Caco-2 (cell line): ENCODE measurements at places on chromosomes 12 and 14. TPM values are rescaled to one million over a fixed set of nuclear protein-coding genes. Genes with fewer than 3 reads are reported as not detected.

Gene ABCC9
- 123 and 130 TPM in 2 replicates for total RNA-seq

- H3K4me1 ChIP-seq, result no peaks in the 10 kb centered on the region
- H3K27ac ChIP-seq, result no peak overlapping the region
- H3K4me3 ChIP-seq, result no peak overlapping the region
- H3K27me3 ChIP-seq, result no peaks in the 10 kb centered on the region
- no peak for DNase-seq
Measured at GRCh38 chr14:82432301-82433105, 898.9 kb upstream of the SEL1L start.

DNA sequence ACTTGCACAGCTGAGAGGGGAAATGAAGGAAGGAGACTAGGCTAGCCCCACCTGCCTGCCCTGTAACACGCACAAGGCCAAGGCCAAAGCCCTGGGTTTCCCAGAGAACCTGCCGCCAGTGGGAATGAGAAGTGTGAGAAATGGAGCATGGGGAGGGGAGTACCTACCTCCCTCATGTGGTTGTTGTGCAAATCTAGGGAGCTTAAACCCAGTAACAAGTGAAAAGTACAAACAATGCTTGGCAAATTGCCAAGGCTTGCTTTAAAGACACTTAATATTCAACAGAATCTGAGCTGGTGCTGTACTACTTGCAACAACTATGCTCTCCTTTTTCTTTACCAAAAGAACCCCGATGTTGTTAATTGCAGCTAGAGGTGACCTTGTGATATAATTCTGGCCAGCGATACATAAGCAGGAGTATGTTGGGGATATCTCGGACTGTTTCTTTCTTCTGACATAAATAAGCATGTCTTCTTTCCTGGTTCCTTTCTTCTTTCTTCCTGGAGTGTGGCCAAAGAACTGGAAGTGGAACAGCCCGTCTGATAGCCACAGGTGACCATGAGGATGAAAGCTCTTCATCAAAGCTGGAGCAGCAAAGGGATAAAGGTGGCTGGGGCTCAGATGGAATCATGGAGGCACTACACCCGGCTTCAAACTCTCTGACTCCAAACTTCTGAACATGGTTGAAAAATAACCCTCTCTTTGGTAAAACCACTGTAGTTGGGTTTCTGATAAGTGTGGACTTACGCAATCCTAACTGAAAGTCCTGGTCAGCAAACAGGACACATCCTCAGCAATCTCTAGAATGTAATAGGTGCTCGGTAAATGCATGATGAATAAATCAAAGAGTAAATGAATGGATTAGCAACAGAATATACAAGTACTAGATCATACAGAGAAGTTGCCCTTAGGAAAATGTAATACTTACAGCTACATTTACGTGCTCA is 207.9 kb downstream of the NUAK1 start:
- H3K4me1 ChIP-seq, result no peaks in the 10 kb centered on the region
- no peak for DNase-seq
- H3K27me3 ChIP-seq, result no peaks in the 10 kb centered on the region

GRCh38 chr12:10554756-10555481 is 49.2 kb downstream of the EIF2S3B start:
- no peak overlapping the region for H3K4me3 ChIP-seq
- no peaks in the 10 kb centered on the region for H3K36me3 ChIP-seq
- no peaks in the 10 kb centered on the region for H3K27me3 ChIP-seq
- H3K27ac ChIP-seq, result no peak overlapping the region
- no peaks in the 10 kb centered on the region for H3K4me1 ChIP-seq

GRCh38 chr14:99451234-99451633 is 29.4 kb downstream of the SETD3 start:
- H3K4me3 ChIP-seq, result no peak overlapping the region
- H3K27ac ChIP-seq, result no peak overlapping the region
- H3K36me3 ChIP-seq, result no peaks in the 10 kb centered on the region
- H3K27me3 ChIP-seq, result no peaks in the 10 kb centered on the region
- DNase-seq, result no peak

DNA sequence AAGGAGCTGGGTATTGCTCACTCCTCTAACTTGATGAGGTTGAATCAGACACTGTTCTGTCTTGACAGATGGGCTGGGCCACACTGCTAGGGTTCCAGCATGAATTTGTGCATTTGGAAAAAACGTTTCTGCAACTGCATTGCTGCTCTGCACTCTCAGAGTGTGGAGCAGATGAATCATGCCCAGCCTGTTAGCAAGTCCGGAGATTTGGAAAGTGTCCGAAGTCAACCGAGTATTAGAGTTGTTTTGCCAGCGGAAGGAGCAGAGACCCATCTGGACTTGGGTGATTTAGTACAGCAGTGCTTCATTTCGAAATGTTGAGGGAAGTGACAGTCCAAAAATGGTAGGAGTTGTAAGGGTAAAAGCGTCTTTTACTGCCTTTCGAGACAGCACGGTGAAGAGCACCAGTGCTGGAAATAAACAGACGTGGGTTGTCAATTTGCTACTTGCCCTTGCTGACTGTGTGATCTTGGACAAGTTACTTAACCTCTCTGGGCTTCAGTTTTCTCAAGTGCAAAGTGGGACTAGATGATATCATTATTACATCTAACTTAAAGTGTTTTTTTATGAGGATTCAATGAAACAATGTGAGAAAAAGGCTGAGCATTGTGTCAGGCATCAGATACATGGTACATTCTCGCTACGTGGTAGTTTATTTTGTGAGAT is 139.5 kb downstream of the CHST11 start:
- no peak overlapping the region for H3K27ac ChIP-seq
- H3K36me3 ChIP-seq, result no peaks in the 10 kb centered on the region
- no peaks in the 10 kb centered on the region for H3K27me3 ChIP-seq
- DNase-seq, result no peak
- H3K4me1 ChIP-seq, result no peaks in the 10 kb centered on the region

DNA sequence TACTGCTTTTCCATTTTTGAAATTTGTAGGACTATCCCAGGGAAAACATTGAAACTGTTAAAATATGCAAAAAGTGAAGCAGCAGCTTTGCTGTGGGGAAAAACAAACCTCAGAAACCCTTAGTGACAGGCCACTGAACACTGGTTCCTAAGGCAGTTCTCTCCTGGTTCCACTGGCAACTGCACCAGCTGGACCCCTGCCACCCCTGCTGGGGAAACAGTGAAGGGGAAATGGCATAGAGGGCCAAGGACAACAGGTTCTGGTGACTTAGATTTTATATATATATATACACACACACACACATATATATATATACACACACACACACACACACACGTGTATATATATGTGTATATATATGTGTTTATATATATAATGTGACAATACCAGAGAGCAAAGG is 16.2 kb upstream of the KRT7 start:
- no peak overlapping the region for H3K4me3 ChIP-seq
- H3K27me3 ChIP-seq, result no peaks in the 10 kb centered on the region
- DNase-seq, result no peak
- peaks cover 48% of the 10 kb centered on the region for H3K4me1 ChIP-seq

DNA sequence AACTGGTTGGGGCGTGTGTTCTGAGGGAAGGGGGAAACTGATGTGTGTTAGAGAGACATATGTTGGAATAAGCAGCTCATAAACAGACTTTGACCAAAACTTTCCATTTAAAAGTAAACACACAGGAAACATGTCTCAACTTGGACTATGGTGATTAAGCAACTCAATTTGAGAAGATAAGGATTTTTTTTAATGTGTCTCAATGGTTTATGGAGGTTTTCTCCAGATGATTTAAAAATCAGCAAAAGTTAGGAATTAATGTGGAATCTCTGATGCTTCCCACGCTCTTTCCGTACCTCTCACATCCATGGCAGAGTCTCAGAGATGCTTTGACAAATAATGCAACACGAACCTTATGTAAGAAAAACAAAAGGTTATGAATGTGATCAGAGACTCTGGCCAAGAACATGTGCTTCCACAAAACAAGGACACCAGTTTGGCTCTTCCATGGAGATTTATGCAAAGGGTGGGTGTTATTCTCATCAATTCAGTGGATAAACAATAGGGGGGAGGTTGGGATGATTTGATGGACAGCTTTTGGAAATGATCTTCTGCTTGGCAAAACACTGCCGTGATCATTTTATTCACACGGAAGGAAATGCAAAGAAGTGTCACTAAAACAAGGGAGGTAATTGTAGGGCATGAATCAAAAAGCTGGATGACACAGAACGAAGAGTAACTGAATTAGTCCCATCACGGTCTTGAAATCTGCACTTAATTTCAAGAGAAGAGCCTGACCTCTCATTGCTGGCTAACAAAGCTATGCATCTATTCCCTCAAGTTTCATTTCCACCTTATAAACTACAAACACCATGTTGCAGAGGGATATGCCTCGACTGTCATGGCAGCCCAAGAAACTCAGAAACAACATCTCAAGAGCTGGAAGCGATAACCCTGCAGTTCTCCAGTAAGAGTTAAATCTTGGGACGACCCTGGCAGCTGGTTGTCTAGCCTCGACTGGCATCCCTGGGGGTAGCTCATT is 76.5 kb downstream of the FOXN3 start:
- H3K27me3 ChIP-seq, result no peaks in the 10 kb centered on the region
- peak overlapping the region; percentile 82 for H3K27ac ChIP-seq
- no peaks in the 10 kb centered on the region for H3K36me3 ChIP-seq
- DNase-seq, result peak; percentile 44

Gene TMEM233
- total RNA-seq, result not detected in 2 replicates

GRCh38 chr12:109393437-109394345 is 46.0 kb downstream of the MYO1H start:
- H3K36me3 ChIP-seq, result no peaks in the 10 kb centered on the region
- 0 out of 2 replicates have a peak, but pooled peaks cover 5% of the 10 kb centered on the region for H3K4me1 ChIP-seq
- no peak for DNase-seq
- H3K27me3 ChIP-seq, result no peaks in the 10 kb centered on the region
- H3K27ac ChIP-seq, result no peak overlapping the region

Gene IFT43
- 16.1 and 19.5 TPM in 2 replicates for total RNA-seq

Gene TAS2R50
- total RNA-seq, result 2.0 and 2.2 TPM in 2 replicates

Gene CLECL1
- not detected in 2 replicates for total RNA-seq

Gene HOXC11
- 1.7 and 2.2 TPM in 2 replicates for total RNA-seq

Gene RNASE4
- total RNA-seq, result 8.8 and 9.2 TPM in 2 replicates

DNA sequence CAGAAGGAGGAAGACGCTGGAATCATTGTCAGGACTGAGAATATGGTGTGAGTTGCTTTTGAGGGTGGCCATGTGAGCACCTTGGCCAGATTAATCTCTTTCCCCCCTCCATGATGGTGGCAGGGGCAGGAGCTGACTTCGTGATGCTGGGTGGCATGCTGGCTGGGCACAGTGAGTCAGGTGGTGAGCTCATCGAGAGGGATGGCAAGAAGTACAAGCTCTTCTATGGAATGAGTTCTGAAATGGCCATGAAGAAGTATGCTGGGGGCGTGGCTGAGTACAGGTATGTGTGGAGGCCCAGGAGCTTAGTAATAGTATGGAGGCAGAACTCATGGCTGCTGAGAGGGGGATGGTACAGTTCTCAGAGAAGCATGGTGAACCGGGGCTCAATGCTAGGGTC is 4.3 kb downstream of the TINF2 start:
- H3K4me3 ChIP-seq, result no peak overlapping the region
- peak overlapping the region; percentile 61 for H3K27ac ChIP-seq
- H3K4me1 ChIP-seq, result no peaks in the 10 kb centered on the region
- peaks cover 5% of the 10 kb centered on the region for H3K36me3 ChIP-seq
- DNase-seq, result no peak

- H3K27ac ChIP-seq, result no peak overlapping the region
- DNase-seq, result no peak
- no peaks in the 10 kb centered on the region for H3K36me3 ChIP-seq
- no peak overlapping the region for H3K4me3 ChIP-seq
- H3K27me3 ChIP-seq, result no peaks in the 10 kb centered on the region
- H3K4me1 ChIP-seq, result peaks cover 31% of the 10 kb centered on the region
Measured at GRCh38 chr14:79584679-79585078, 626.6 kb downstream of the DIO2 start.

Gene TAS2R43
- not detected in 2 replicates for total RNA-seq

DNA sequence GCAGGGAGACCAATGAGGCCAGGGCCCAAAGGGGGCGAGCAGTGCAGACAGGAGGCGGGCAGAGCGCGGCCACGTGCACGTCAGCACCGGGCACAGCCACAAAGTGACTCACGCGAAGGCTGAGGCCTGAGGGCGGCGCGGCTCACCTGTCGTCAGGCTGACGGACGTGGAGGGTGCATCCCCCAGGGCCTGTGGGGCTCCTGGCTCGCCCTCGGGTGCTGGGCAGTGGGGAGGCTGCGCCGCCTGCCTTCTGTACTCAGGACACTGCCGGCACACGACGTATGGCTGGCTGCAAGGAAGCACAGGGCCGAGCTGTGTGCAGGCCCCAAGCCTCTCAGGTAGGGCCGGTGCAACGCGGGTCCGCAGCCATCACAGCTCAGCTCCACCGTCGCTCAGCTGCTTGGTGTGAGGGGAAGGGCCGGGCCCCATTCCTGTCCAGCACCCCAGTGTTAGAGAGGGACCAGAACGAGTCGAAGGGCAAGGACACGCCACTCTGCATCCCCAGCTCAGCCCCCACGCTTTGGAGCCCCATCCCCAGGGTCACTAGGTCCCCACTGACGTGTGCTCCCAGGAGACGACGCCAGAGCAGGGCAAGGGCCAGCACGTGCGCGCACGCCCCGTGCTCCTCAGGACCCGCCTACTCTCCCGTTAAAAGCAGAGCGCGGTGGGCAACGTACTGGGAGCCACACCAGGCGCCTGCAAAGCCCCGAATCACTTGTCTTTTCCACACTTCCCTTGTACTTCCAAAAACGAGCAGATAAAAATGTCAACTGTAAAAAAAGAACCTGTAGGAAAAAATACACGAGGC is 24.8 kb upstream of the GOLGA3 start:
- no peak overlapping the region for H3K27ac ChIP-seq
- no peak overlapping the region for H3K4me3 ChIP-seq
- H3K27me3 ChIP-seq, result no peaks in the 10 kb centered on the region
- no peak for DNase-seq
- no peaks in the 10 kb centered on the region for H3K36me3 ChIP-seq

DNA sequence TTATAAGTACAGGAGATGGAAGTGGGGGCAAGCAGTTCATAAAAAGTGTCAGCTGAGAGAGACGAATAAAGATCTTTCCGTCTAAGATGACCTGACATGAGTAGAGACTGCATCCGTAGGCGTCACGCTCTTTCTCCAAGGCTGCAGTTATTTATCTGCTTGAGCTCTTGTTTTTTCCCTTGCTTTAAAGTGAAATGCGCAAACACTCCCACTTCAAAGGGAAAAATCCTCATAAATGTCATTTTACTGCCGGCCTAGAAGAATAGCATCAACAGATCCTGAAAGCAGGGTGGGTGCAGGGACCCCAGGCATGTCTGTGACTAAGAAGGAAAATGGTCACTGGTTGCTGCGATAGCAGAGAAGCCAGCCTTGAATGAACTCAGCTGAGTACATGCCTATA is 647.4 kb downstream of the MED13L start:
- no peaks in the 10 kb centered on the region for H3K27me3 ChIP-seq
- H3K4me1 ChIP-seq, result no peaks in the 10 kb centered on the region
- no peaks in the 10 kb centered on the region for H3K36me3 ChIP-seq
